HepG2 (cell line): ENCODE measurements at places on chromosomes 1 and 21. TPM values are rescaled to one million over a fixed set of nuclear protein-coding genes. Genes with fewer than 3 reads are reported as not detected.
A peak's percentile ranks its signal among the peaks of the same experiment; 100 is the strongest.

DNA sequence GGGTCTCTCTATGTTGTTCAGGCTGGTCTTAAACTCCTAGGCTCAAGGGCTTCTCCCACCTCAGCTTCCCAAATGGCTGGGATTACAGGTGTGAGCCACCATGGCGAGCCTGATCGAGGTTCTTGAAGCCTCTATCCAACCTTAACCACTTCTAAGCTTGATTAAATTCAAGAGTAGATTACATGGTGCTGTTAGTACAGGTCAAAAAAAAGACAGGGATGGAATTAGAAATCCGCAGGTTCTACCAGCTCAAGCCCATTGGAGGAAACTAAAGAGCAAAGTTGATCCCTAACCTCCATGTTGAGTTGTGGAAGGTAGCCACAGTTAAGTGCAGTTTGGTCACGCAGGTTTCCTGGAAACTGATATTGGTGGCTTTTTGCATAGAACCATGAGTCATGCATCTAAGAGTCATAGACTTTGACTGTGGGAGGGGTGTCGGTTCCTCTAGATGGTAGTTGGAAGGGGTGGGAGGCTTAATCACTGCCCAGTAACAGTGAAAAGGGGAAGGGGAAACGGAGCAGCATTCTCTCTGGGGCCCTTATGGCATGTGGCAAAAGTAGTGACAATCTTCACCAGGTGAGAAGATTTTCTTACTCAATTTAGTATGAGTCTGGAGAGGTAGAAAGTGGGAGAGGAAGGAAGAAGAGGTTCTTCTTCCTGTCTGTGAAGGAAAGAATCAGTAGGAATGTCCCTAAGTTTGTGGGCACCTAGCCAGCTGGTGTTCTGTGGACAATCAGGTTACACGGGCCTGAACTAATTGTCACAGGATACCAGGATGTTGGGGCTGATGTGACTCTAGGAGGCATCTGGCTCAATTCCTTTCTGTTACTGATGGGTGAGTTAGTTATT is 7.0 kb downstream of the CD53 start:
- no peak for DNase-seq

DNA sequence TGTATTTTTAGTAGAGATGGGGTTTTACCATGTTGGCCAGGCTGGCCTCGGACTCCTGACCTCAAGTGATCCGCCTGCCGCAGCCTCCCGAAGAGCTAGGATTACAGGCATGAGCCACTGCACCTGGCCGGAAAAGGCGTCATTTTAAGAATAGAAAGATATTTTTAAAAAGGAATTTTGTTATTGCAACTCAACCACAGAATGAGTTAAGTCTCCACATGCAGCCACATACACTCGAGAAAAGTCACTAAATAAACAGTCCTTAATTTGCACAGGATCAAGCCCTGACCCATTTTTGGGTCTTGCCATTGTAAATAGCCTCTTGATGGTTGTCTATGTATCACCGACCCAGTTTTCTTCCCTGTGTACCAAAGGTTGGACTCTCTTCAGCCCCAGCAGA is 85.5 kb downstream of the FBXO2 start:
- no peak for DNase-seq

- DNase-seq: no peak
Observed at GRCh38 chr1:118043624-118044023, 114.1 kb downstream of the WDR3 start.

GRCh38 chr1:206826394-206826793 is 39.0 kb upstream of the IL20 start:
- no peak for DNase-seq

GRCh38 chr1:3841491-3841890 is 15.5 kb downstream of the CEP104 start:
- DNase-seq: no peak

- peak; percentile 20 for DNase-seq
Observed at GRCh38 chr21:45255381-45256020, 32.2 kb downstream of the POFUT2 start.

- DNase-seq: no peak
Observed at GRCh38 chr1:8516793-8517556, 199.1 kb downstream of the SLC45A1 start.

GRCh38 chr1:206967096-206967849 is 3.0 kb downstream of the FCAMR start:
- DNase-seq: no peak

DNA sequence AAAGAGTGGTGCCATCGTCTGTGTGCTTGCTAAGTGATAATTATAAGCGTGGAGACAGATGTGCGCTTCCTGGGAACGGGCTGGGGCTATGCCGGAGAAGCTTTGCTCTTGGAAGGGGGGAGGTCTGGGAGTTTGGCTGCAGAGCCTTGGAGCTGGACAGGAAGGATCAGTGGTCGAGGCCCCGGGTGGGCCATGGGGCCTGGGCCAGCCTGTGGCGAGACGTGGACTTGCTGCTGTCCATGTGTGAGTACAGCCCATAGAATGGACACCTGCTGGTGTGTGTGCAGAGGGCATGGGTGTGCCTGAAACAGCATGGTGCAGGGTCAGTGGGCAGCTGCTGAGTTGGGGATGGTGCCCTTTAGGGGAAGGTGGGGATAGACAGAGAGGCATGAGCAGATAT is 121.3 kb downstream of the PCBP3 start:
- DNase-seq: no peak

DNA sequence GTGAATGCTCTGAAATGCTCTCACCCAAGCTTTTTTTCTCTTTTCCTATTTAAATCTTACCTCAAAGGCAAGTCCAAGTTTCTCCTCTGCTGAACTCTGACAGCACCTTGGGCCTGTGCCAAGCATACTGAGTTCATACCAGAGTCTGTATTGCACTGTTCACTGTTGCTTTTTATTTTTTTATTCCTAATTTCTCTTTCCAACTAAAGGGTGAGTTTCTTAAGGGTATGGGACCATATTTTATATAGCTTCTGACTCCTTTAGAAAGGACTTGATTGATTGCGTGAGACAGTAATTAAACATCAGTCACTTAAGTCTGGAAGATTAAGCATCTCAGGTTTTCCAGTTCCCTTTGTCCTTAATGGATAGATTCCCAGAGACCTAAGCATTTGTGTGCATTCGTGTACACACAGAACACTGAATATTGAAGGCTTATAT is 69.9 kb downstream of the CACHD1 start:
- DNase-seq: no peak

DNA sequence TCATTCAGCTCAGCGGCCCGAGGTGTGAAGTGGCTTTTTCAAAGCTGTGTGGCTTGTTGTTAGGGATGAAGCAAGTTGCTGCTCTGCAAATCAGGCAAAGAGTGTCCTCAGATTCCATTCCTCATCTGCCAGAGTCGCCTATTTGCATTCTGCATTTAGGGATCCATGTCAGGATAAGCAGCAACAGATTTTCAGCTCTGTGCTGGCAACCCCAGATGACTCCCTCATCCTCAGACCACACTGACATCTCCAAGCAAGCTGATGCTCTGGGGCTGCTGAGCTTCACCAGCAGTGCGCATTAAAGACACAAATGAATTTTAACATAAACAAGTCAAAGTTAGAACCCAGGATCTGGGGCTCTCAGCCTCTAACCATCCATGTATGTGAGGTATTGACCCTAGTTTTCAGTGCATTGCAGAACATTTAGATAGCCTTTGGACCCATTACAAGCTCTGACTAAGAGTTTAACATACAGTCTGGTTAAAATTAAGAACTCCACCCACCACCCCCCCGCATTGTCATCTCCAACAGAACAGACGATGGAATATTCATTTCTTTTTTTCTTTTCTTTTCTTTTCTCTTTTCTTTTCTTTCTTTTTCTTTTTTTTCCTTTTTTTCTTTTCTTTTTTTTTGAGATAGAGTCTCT is 10.9 kb downstream of the CFAP107 start:
- DNase-seq: no peak

DNA sequence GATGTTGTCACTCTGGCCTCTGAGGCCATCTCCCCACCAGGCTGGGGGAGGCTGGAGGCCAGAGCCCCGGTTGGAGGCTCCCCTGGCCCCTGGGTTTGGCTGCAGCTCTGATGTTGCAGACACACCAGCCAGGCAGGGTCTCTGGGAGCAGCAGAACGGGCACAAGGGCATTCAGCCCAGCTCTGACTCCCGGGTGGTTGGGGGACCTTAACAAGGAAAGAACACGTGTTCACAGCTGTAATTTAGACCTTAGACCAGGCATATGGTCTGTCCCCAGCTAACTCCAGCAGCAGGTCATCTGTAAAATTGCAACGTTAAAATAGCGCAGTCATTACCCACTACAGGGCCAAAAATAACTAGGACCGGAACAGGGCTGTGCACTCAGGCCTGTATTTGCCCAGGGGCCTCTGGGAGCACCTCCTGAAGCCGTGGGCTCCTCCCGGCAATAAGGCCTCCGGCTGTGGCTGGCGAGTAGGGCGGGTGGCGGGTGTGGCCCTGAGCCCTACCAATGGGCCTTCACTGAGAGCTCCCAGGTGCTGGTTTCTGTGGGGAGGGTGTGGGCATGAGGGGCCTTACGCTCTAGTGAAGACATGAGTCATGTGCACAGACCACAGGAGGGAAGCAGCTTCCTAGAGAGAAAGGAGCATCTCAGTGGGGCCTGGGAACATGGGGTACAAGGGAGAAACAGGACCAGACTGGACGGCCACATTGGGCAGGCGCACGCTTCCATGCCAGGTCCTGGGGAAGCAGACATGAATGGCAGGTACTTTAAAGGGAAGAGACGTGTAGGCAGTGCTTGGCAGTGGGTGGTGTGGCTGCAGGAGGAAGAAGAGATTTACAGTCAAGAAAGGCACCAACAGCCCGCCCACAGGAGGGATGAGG is 6.1 kb downstream of the LDLRAP1 start:
- peak; percentile 53 for DNase-seq

GRCh38 chr1:41842993-41843755 is 75.5 kb downstream of the HIVEP3 start:
- no peak for DNase-seq

- no peak for DNase-seq
Observed at GRCh38 chr1:111595807-111596206, 23.8 kb upstream of the RAP1A start.

- no peak for DNase-seq
Observed at GRCh38 chr1:230979389-230979716, 459 bp downstream of the ARV1 start.

DNA sequence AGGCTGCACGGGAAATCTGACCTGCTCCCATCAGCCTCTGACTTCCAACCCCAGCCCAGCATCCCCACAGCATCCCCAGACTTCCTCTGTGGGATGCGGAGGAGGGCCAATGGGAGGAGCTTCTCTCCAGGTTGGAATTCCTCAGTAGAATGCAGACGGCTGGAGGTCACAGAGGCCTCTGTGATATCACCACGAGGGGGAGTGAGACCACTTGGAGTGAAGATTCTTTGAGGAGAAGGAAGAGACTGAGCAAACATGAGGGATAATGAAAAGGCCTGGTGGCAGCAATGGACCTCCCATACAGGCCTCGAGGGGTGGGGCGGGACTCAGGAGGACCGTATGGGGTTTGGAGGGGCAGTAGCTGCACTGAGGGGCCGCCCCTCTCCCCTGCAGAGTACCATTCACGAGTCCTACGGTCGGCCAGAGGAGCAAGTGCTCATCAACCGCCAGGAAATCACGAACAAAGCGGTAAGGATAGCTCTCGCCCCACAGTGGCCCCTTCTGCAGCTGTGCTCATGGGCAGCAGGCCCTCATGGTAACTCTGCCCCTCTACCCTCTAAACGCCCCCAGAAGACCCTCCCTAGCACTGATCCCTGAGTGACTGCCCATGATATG is at the start of gene CATSPER4:
Gene CATSPER4, plus strand, starts transcription at position 230 of the 615 bp plus-strand sequence. Its CDS starts 26 bp downstream, at position 256.
- peak; percentile 54 for DNase-seq

DNA sequence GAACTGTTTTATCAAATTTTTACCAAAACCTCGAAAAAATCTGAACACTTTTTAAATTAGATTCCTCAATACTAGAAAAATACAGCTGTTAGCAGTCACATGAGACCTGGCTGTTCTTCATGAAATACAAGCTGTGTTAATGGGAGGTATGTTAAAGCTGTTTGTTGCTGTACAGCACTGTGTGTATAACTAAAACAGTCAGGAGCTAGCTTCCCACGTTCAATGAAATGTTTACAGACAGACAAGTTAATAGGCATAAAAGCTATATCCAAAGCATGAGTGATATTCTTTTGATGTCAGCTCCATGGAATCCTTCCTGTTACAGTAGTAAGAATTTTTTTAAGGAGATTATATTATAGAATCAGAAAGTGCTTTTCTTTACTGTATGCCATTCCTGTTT is 223.2 kb upstream of the FOXD3 start:
- DNase-seq: no peak

The CFAP74 gene
- 0.27 TPM in 1 of 2 replicates, not detected in the other for total RNA-seq

The PHLDA3 gene
- total RNA-seq: 29.1 and 33.6 TPM in 2 replicates

The BLZF1 gene
- total RNA-seq: 13.7 and 18.7 TPM in 2 replicates

The ATP1A4 gene
- not detected in 2 replicates for total RNA-seq

The CFHR5 gene
- not detected in 2 replicates for total RNA-seq

The SHISA4 gene
- 0.24 and 0.51 TPM in 2 replicates for total RNA-seq
